ENCODE measurements at places on chromosomes 3 and 15.

DNA sequence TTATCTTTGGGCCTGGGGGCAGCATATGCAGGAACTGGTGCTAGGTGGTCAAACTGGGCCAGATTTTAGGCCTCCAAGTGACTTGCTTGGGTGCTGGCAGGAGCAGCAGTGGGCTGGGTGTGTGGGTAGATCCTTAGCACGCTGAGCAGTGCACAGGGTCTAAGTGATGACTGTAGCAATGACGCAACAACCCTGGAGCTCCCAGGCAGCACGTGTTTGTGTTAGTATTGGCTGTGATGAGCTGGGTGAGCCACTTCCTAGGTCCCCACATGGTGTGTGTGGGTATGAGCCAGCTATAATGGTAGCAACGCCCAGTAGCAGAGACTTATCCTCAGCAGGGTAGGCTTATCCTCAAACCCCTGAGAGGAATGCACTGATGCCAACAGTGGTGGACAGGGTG, 570.6 kb upstream of the ROBO1 start:
- DNase-seq, result no peak

GRCh38 chr3:119291062-119291700, 3.0 kb upstream of the ARHGAP31 start:
- DNase-seq, result no peak

DNA sequence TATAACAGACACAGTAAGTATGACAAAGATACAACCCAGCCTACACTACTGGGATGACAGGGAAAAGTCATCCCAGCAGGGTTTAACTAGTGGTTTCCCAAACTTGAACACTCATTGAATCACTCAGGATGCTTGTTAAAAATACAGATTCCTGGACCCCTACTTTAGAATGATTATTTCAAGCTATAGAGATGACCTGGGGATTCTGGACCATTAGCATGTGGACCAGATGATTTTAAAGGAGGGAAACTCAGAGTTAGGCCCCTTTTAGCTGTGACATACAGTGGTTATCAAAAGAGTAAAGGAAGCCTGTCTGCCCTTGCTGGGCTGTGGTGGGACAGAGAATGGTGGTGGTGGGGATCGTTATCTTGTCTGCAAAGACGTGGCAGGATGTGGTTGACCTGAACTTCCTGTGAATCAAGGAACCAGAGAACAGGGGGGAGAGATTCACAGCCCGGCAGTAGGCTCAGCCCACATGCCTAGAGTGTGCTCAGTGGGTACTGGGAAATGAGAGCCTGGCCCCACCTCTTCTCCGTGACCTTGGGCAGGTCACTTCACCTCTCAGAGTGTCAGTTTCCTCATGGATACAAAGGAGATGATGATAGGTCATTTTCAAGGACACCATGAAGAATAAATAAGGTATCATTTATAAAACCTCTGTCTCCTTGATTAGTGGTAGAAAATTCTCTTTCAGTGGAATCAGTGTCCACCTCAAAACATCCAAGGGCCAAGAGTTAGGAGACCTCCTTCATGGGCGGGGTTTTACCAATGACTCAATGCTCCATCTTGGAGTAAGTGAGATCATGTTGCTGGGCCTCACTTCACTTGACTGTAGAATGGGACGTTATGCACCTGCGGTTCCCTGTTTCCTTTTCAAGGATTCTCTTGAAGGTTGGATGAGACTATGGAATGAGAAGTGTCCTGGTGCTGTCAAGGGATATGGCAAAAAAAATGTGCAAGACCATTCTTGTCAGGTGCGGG, 306.5 kb downstream of the RPLP1 start:
- peak; percentile 86 for DNase-seq

GRCh38 chr3:66302288-66302687, 81.5 kb downstream of the SLC25A26 start:
- DNase-seq, result no peak

DNA sequence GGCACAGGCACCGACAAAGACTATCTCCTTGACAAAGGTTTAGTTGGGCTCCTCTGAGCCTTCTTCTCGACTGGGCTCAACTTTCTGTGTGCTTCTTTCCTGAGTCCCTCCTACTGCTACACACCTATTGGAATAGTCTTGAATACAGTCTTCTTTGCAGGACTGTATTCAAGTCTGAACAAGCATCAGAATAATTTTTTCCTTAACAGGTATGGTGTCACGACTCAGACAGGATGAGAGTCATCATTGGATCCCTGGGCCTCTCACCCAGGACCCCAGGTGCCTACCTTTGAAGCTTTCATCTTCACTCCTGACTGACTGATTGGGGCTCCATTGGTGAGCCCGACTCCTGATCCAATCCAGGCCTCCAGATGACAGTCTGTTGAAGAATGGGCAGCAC, 66.3 kb downstream of the CRYGS start:
- no peak for DNase-seq

DNA sequence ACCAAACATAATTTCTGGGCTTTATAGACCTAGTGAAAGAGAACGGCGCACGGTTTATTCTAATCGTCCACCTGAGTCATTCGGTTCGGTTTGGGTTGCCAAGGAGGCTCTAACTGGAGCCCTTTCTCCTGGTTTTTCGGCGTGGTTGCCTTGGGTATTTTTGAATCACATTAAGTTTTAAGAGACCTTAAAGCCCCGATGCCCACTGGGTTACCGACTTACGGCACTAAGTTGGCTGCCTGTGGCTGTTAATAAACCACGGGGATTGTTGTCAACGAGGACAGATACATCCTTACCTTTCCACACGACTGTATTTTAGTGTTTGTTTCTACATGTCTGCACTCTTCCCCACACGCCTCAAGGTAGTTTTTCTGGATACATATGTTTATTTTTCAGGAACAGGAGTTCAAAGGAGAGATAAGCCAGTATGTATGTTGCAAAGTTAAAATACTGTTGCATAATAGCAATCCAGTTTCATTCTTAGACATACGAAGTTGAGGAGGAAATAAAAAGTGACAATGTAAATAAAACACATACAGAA, 1.2 kb upstream of the ANP32A start:
- DNase-seq, result peak; percentile 32

GRCh38 chr15:42494998-42495360, 455 bp upstream of the SNAP23 start:
- no peak for DNase-seq
